ENCODE measurements at places on chromosomes 7 and 10.

GRCh38 chr7:36128448-36129047 lies 24.5 kb upstream of the EEPD1 start:
- H3K4me3 ChIP-seq = no peak overlapping the region
- H3K27me3 ChIP-seq = no peaks in the 10 kb centered on the region
- DNase-seq = no peak
- no peaks in the 10 kb centered on the region for H3K4me1 ChIP-seq
- no peak overlapping the region for H3K27ac ChIP-seq

GRCh38 chr7:69309601-69310000 lies 288.7 kb upstream of the AUTS2 start:
- no peaks in the 10 kb centered on the region for H3K27me3 ChIP-seq
- H3K27ac ChIP-seq = no peak overlapping the region
- H3K4me1 ChIP-seq = no peaks in the 10 kb centered on the region
- no peak for DNase-seq
- no peak overlapping the region for H3K4me3 ChIP-seq

DNA sequence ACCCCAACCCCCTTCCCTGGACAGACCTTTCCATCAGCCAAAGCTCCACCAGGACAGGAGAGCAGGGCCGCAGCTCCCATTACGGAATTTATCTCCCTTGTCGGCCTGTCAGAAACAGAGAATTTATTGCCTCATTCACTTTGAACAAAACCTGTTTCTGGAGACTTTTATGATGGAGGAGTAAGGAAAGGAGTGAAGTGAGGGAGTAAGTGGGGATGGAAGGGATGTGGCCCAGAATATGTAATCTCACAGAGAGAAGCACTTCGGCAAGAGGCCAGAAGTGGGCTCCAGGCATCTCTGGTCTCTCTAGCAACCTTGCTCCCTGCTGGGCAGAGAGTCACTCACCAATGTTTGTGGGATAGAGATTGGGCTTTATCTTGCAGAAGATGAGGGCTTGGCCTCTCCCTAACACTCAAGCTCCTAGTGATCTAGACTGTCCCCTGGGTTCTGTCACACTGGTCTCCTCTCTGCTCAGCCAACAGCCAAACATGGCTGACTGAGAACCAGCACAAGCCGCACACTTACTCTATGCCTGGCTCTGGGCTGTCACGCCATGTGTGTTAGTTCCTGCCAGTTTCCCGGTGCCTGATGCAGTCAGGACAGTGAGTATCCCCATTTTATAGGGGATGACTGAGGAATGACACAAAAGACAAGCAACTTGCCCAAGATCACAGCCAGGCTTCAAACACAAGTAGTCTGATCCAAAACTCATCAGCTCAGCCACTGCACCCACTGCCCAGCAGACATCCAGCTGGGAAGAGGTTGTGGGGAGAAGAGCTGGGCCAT lies 149.4 kb upstream of the ZMIZ1 start:
- no peaks in the 10 kb centered on the region for H3K27me3 ChIP-seq
- no peaks in the 10 kb centered on the region for H3K4me1 ChIP-seq
- no peaks in the 10 kb centered on the region for H3K36me3 ChIP-seq
- no peak overlapping the region for H3K27ac ChIP-seq
- DNase-seq = no peak
- H3K4me3 ChIP-seq = no peak overlapping the region

GRCh38 chr7:129824291-129825208 lies 128.2 kb downstream of the UBE2H start:
- no peak overlapping the region for H3K27ac ChIP-seq
- H3K4me1 ChIP-seq = peaks cover 10% of the 10 kb centered on the region
- H3K4me3 ChIP-seq = peak overlapping the region; percentile 66

- no peaks in the 10 kb centered on the region for H3K27me3 ChIP-seq
- no peak overlapping the region for H3K27ac ChIP-seq
- peak overlapping the region; percentile 12 for H3K4me3 ChIP-seq
Observed at GRCh38 chr7:106768324-106768751, 96.7 kb upstream of the PIK3CG start.

DNA sequence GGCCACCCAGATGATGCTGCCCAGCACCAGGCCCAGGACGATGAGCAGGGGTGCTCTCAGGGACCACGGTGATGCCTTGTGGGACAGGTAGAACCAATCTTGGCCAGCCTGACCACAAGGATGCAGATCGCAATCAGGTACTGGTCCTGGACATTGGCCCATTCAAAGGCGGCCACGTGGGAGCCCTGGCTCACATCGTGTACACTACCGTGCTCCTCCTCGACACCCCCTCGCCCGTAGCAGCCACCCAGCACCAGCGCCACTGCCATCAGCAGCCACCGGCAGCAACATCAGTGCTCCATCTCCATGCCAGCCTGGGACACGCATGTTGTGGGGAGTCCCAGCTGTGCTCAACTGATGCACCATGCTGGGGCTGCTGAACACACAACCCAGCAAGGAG lies 39.0 kb downstream of the AGAP6 start:
- H3K4me3 ChIP-seq = no peak overlapping the region
- H3K27ac ChIP-seq = no peak overlapping the region
- no peaks in the 10 kb centered on the region for H3K4me1 ChIP-seq
- DNase-seq = no peak
- no peaks in the 10 kb centered on the region for H3K27me3 ChIP-seq

Measured in CD8-positive, alpha-beta memory T cell (primary cell).